ENCODE measurements at places on chromosomes 4 and X.

DNA sequence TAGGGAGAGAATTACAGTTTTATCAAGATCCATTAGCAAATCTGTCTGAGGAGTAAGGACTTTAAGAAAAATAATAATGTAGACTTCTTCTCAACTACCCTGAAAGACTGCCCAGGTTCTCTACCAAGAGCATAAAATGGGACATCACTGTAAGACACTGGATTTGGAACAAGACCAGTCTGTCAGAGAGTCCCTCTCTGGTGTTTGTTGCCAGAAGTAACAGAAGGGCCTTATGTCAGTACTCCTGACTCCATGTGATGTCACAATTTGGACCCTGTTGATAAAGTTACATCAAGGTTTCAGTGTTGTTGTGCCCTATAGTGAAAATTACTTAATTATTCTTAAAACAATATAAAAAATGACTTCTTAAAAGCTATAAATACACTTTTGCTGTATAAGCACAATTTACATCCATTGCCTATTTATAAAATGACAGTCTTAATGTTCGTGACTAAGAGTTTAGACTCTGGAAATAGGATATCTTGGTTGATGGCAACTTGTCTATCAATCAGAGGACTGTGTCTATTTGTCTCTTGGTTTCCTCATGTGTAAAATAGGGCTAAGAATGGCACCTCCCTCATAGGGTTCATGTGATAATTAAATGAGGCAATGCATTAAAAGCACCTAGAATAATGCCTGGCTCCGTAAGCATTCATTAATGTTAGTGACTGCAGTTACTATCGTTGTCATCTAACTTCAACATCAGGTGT lies 57.8 kb downstream of the RS1 start:
- DNase-seq = no peak

DNA sequence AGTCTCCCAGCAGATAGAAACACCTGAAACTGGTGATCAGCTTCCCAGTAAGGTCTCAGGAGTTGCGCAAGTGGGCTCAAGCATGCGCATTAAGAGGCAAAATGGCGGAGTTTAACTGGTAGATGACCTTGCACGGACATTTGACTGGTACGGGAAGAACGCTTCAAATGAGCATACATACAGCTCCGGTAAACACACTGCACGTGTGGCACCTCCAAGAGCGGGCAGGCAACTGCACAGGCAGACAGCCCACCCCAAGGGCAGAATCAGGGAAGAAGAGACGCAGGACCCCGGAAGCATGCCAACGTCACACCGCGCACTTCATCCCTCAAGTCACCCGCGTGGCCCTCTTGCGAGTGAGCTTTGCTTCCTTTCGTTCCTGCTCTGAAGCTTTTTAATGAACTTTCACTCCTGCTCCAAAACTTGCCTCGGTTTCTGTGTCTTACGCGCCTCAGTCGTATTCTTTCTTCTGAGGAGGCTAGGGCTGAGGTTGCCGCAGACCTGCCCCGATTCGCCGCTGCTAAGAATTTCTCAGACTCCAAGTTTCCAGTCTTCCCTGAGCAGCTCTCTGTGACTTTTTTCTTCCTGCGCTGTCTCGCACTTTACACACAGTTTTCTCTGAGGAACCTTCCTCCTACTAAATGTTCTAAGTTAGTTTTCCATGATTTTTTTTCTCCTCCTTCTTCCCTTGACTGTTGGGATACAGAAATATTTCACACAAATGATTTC lies 180.7 kb upstream of the ZFP42 start:
- no peak for DNase-seq

GRCh38 chr4:144480068-144480467 lies 165.9 kb upstream of the HHIP start:
- no peak for DNase-seq

GRCh38 chr4:8303485-8304281 lies 34.1 kb downstream of the HTRA3 start:
- no peak for DNase-seq
